ENCODE measurements at places on chromosomes 7 and 10. TPM values are rescaled to one million over a fixed set of nuclear protein-coding genes. Genes with fewer than 3 reads are reported as not detected.

GRCh38 chr10:69061305-69062161 lies 26.4 kb upstream of the SRGN start:
- peak; percentile 99 for DNase-seq

DNA sequence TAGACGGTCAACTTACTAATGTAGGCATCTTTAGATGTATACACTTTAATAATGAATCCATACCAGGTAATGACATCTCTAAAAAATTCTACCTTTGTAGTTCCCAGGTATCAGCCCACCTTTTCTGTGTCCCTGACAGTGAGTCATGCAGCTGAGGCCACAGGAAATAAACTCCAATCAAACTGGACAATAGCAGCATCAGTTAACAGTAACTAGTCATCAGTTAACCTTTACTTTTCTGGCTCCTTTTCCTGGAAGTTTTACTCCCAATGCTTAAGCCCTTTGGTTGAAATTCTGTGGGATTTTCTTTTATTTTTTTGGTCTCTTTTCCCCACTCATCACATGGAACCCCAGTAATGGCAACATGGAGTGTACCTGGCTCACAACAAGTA lies 617.6 kb downstream of the SORCS3 start:
- DNase-seq: no peak

DNA sequence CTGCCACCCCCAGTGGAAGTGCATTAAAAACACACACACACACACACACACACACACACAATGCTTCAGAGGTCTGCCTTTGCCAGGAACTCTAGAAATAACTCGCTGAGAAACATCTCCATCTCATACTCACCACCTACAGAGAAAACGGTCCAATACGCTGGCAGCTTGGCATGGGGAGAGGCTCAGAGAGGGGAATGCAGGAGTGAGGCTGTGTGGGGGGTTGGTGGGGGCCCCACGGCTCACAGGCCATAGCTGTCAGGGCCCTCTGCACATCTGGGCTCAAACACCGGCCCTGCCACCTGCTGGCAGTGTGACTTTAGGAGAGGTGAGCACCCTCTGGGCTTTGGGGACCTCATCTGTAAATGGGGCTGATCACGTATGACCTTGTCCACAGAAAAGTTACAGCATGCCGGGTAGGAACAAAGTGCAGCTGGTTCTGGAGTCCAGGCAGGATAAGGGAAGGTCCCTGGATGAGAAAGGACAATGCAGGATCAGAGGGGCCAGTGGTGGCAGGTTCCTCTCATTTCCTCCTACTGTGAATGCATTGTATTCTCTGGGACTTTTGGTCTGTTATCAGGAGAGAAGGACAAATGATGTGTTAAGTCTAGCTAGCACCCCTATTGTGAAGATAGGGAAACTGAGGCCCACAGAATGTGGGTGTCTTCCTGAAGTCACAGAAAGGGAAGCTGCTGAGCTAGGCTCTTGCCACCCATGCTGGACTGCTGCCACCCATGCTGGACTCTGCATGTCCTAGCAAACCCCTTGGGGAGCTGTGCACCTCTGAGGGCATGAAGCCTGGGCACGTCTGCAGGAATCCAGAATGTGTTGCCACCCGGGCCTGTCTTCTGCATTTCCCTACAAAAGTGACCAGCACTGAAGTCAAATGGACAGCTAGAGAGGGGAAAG lies 404.6 kb downstream of the RPS24 start:
- no peak for DNase-seq

- DNase-seq: no peak
Measured at GRCh38 chr7:74040101-74040790, 12.3 kb downstream of the ELN start.

DNA sequence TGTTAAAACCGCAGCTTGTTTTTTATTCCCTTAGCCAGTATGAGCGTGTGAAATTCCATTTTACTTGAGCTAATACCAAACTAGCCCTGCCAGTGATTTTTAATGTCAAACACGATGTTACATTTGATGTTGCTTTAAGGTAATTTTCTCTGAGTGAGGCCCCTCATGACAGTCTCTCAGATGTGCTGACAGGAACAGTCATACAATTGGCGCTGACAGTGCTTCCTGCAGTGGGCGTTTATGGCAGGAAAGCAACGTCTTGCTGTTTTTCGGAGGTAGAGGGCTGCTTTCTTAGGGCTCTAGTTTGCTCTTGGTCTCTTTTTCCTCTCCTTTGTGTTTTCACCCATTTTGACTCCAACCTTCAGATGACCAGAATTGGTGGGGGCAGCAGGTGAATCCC lies 19.3 kb downstream of the PON1 start:
- no peak for DNase-seq

- no peak for DNase-seq
Measured at GRCh38 chr7:96157856-96158255, 164.0 kb downstream of the SLC25A13 start.

DNA sequence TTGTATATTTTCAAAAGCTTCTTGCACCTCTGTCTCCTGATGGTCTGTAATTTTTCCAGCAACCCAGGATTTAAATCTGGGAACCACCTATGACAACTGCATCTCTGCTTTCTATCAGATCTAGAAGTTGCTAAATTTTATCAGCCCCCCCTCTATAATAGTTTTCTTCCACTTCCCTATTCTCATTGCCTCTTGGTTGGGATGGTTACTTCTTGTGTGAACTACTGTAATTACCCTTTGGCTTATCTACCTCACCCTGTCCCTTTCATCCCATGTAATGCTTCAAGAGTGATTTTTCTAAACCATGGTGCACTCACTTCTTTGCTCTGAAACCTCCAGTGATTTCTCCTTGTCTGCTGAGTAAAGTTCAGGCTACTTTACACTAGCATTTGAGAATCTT lies 92.3 kb downstream of the BMPR1A start:
- no peak for DNase-seq

DNA sequence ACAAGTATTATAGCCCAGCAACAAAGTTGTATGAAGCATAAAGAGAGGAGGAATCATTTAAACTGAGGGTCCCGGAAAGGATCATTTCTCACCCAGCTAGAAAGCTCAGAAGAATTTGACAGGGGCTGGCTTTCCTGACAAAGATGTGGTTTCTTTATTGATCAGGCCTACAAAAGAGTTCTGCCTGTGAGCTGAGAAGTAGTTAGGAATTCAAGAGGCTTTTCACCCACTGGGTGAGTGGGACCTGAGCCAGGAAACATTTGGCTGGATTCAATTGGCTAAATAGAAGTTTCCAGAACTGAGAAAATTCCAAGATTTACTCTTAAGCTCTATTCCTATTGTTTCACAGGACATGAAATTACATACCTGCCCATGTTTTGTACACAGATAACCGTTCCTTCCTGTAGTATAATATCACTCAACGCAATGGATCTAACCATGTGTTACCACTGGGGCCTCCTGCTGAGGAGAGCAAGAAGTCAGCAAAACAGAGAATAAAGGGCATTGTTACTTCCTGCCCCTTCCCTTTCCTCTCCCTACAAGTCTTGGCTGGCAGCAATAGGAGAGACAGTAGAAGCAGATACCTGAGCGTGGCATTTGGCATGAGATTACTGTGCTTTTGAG lies 53.9 kb upstream of the PAPSS2 start:
- DNase-seq: no peak

DNA sequence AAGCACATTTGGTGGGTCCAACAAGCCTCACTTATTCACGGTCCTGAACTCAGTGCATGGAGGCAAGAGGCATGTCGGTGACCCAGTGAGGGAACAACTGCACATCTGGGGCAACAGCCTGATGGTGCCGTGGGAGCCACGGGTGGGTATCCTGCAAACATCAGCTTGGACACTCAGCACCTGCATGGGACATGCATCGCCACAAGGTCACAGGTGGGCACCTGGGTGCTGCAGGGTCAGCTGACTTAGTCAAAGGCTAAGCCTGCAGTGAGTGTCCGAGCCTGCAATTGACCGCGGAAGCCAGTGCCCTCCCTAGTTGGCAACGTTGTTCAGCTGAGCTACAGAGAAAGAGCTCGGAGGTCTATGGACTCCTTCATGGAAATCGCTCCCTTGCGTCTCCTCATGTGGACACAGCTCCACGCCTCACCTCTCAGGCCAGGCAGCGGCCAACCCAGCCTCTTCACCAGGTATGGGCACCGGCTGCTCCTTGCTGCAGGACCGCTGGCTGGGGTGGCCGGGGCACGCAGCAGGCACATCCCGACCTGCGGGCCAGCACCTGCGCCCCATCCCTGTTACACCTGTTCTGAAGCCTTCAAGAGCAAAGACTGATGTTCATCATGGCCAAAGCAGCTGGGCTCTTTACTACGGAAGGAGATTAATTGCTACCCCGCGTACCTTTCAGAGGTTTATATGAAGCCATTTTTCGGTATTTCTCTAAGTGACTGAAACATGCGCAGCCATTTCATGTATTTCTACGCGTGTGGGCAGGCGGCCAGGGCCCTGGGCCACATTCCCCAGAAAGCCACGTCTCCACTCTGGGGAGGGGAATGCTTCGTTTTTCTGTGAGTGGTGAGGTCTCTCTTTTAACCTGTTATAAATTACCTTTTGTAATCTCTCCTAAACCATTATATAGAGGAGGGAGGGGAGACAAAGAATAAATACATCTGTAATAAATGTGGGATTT lies 380.7 kb downstream of the DNAJB6 start:
- no peak for DNase-seq

Gene CYP2C9
- total RNA-seq: not detected

DNA sequence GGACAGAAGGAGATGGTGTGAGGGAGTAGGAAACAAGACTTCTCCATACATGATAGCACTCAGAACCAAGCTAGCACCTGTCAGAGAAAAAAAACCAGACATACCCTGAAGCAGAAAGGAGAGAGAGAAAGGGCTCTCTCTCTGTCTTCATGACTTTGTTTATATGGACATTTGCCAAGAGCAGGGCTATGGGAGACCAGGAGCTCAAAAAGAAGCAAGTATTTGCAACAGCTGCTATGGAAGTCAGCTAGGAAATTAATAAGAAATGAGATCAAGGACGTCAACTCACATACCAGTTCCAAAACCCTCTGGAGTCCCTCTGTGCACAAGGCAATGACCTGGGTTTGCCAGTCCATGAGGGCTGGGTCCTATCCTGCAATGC lies 111.6 kb downstream of the SGMS1 start:
- DNase-seq: peak; percentile 38

Gene C10orf143
- 0.96 TPM for total RNA-seq

All from LHCN-M2 (cell line).